Ammon's horn (tissue), 1 donor: ENCODE measurements at places on chromosomes 7 and 10.

- no peak for DNase-seq
Observed at GRCh38 chr10:33227489-33227888, 107.0 kb downstream of the NRP1 start.

- DNase-seq: peak; percentile 12
Observed at GRCh38 chr10:32692174-32692573, 246.2 kb downstream of the CCDC7 start.

DNA sequence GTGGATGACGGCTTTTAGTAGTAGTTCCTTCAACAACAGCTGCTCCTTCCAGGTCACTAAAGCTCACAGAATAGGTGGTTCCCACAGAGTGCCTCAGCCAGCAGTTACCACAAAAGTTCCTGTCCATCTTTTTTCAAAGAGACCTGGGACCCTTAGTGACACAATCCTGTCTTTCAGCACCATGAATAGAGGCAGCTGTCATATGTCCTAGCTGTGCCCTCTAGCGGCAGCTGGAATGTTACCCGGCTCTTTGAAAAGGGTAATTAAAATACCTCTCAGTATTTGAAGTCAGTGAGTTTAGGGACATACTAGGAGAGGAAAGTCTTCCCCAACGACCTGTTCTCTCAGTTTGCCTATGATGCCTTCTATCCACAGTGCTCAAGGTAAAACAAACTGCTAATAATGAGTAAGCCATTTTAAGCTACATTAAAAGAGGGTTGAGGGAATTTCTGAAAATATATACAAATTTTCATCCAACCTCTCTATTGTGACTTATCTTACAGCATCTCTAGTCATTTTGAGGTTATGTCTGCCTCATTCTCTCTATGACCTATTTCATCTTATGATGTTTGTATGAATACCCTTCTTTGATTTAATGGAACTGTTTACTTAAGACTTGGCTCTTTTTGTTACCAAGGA lies 290.8 kb downstream of the NXPH1 start:
- DNase-seq: peak; percentile 62

DNA sequence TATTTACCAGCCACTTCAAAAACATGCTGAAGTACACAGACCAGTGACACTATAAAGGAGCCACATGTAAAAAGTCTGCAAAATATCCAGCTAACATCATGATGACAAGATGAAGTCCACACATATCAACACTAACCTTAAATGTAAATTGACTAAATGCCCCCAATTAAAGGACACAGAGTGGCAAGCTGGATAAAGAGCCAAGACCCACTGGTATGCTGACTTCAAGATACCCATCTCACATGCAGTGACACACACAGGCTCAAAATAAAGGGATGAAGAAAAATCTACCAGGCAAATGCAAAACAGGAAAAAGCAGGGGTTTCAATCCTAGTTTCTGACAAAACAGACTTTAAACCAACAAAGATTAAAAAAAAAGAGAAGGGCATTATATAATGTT lies 12.9 kb upstream of the C10orf88 start:
- DNase-seq: no peak

DNA sequence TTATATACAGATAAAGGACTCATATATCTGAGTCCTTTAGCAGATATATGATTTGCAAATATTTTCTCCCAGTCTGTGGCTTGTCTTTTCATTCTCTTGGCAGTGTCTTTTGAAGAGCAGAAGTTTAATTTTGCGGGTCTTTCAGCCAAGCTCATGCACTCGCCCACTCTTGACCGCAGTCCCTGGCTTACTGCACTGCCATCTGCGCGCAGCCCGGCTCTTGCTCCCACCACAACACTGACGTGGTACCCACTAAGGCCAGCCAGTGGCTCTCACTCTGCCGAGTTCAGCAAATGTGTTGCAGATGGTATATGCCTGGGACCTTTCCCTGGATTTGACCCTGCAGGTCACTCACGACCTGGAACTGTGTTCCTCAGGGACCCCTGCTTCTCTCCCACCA lies 74.3 kb downstream of the CDH23 start:
- no peak for DNase-seq

- no peak for DNase-seq
Observed at GRCh38 chr10:60003651-60004523, 97.5 kb upstream of the CCDC6 start.

GRCh38 chr7:140714331-140715040 lies 18.0 kb downstream of the NDUFB2 start:
- DNase-seq: no peak

DNA sequence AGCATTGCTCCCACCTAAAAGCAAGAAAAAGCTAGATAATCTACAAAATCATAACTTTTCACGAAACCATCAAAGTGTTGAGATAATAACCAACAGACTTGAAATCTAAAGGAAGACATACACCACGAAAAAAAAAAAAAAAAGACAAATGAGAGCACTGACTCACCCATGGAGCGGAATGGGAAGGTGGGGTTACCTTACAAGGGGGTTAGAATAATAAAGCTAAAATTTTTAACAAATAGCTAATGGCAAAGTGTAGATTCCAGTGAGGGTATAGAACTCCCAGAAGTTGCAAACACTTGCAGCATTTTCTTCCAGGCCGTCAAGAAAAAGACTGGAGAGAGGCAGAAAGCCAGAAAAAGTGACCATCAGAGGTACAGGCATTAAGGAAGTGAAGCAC lies 27.2 kb downstream of the IPMK start:
- DNase-seq: no peak

DNA sequence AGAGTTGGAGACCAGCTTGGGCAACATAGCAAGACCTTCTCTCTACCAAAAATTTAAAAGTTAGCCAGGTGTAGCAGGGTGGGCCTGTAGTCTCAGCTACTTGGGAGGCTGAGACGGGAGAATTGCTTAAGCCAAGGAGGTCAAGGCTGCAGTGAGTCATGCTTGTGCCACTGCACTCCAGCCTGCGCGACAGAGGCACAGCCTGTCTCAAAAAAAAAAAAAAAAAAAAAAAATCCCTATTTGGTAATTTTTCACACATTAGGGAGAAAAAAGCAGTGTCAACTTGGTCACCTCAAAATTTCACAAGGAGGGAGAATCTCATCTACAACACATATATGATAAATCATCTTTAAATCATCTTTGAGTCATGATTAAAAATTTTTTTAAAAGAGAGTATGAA lies 6.4 kb upstream of the ZNF398 start:
- DNase-seq: no peak

DNA sequence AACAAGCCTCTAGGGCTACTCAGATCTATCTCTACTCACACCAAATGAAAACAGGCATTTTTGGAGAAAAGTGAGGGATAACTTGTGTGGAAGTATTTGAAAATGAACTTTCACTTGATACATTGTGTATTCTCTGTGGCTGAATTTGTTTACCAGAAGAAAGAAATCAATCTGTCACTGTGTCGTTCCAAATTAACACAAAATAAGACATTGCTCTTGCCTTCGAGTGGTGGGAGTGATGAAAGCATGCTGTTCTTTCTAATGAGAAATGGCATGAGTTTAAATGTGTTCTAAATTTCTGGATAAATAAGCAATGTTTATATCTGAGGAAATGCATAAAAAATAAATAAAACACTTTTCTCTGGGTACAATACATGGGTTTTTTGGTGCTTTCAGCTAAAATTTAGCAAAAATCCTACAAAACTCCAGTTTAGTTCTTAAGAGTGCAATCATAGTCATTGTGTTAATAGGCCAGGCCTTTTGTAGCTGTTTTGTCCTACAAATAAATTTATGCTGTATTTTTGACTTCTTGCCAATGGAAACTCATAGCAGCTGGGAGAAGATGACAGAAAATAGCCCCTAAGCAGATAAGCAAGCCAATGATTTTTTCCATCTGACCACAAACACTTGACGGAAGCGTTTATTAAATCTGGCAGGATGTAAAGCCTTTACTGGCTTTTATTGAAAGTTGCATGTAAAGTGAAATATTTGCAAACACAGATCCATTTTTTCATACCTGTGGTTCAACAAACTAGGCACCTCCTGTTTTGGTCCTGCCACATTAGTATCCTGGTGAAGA lies 1064.1 kb upstream of the GHITM start:
- DNase-seq: no peak

- no peak for DNase-seq
Observed at GRCh38 chr7:112405286-112405685, 45.0 kb upstream of the IFRD1 start.

DNA sequence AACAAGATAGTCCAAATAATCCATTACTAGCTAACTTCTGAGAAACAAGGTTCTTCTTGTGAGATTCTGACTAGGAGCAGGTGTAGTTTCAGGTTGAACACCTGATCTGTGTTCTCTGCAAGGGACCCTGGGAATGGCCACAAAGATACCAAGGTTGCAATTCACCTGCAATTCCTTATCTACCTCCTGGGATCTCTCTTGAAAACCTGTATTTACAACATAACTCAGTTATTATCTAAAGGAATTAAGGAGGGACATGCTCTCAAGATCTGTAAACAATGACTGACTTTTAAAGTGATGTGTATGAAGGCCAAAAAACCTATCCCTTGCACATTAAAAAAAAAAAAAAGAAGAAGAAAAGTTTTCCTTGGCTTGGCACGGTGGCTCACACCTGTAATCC lies 54.8 kb downstream of the ABLIM1 start:
- DNase-seq: no peak

DNA sequence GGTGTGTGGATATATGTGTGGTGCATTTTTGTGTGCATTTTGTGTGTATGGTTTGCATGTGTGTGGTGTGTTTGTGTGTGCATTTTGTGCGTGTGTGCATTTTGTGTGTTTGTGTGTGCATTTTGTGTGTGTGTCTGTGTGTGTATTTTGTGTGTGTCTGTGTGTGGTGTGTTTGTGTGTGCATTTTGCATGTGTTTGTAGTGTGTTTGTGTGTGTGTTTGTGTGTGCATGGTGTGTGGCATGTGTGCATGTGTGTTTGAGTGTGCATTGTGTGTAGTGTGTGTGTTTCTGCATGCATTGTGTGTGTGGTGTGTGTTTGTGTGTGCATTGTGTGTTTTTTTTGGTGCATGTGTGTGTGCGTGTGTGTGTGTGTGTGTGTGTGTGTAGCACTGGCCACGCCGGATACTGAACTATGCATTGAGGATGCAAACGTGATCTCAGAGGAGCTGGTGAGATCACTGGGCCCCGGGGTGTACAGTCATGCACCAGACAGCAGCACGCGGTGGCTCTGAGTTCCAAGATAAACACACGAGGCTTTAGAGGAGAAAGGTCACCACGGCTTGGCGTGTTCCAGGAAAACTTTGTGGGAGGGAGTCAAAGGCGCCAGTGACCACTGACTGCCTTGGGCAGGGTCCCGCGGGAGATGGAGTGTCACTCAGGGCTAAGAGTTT lies 106.6 kb upstream of the SHH start:
- no peak for DNase-seq

DNA sequence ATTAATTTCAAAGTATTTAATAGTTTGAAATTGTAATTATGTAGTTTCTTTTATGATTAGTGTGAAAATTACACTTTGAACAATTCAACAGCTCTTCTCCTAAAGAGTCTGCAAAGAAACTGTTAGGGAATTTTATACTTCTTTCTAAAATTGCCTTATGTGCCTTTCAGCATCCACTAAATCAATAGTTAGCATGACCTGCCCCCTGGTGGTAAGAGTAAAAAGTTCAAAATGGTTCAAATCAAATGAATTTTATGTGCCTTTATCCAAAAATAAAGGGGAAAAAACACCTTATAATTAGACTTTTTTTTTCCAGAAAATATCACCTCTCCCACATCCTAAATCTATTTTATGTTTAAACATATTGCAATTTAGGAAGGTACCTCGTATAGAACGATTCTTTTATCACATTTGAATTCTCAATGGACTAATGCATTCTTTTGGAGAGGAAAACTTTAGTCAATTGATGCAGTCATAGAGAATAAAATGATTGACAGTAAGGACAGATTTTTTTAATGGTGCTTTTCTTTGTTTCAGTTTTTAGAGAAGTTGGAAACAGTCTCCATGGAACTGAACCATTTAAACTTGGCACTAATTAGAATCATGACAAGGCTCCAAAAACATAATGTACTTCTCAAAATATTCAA lies 163.7 kb downstream of the SEMA3D start:
- peak; percentile 68 for DNase-seq

GRCh38 chr10:91741356-91741755 lies 56.9 kb upstream of the TNKS2 start:
- DNase-seq: no peak

- DNase-seq: no peak
Observed at GRCh38 chr10:44849936-44850335, 61.2 kb upstream of the TMEM72 start.
